ENCODE measurements at places on chromosomes 12 and 14.

GRCh38 chr14:55129086-55129427, at the start of gene LGALS3:
LGALS3 (plus strand) TSS chr14:55129252; CDS start chr14:55137374, 8,122 bp downstream.
- ATAC-seq = peak; percentile 66

- ATAC-seq = no peak
These were observed 20.6 kb upstream of the BDKRB1 start for GRCh38 chr14:96235426-96235825.

DNA sequence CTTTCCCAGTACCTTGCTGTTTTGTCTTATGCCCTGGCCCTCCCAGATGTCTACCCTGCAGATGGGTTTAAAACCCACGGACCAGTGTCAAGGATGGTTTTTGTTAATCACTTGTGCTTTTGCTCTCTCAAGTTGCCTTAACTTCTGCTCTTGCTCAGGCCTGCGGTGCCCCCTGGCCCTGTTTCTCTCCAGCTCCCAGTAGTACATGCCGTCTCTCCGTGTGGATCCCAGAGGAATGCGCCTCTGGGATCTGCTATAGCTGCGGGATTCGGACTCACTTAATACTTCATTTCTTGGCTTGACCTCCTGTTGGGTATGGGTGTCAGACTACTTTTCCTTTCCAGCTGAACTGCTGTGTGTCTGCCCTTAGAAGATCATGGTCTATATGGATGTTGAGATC, 14.5 kb downstream of the PLEKHG3 start:
- ATAC-seq = no peak

- no peak for ATAC-seq
These were observed 8.7 kb upstream of the BHLHE41 start for GRCh38 chr12:26133521-26133920.

DNA sequence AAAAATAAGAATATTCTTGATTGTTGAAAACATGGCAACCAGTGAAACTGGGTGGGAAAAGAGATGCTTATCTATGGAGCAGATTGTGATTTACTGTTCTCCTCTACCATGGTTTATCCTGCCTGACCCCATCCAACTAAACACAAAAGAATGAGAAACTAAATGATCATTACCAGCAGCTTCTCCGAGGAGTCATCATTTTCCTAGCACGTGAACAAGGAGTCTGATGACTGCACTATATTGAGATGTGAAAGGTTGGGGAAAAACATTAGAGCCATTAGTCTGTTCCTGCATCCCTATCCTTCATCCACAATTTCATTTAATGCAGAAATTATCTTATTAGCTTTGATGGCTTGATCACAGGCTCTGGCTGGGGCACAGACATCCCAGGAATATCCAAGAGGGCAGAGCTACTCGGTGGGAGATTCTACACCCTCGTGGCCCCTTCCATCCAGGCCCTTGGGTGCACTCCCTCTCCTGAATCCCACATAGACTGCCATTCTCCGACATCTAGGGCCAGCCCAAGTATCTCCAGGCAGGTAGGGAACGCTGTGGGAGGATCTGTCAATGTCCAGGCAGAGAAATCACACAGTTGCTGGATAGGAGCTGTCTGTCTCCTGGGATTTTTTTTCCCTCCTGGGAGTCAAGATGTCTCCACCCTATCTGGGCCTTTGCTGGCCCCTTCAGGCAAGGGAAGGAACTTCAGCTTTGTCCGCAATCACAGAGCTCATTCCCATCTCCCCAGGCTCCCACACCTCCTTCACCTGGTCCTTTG, 43.3 kb upstream of the DHRS4 start:
- ATAC-seq = no peak

- no peak for ATAC-seq
These were observed 112.3 kb downstream of the ZFP36L1 start for GRCh38 chr14:68680541-68681051.

GRCh38 chr14:81303258-81303935, 82.6 kb upstream of the GTF2A1 start:
- ATAC-seq = peak; percentile 83

DNA sequence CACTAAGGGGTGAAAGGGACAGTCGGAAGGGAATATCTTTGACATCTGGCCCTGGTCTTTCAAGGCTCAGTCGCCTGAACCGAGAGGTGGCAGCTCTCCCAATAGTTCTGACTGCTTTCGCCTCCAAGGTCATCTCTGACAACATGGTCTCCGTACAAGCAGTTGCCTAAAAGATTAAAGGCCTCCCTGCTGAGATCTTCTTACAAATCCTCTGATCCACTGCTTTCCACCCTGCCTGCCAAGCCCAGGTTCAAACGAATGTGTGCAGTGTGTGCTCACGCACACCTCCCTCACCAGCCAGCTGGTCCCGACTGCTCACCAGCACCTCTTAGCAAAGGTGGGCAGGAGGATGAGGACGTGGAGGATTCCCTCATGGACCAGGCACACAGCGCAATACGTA, 10.4 kb downstream of the B4GALNT3 start:
- ATAC-seq = no peak

DNA sequence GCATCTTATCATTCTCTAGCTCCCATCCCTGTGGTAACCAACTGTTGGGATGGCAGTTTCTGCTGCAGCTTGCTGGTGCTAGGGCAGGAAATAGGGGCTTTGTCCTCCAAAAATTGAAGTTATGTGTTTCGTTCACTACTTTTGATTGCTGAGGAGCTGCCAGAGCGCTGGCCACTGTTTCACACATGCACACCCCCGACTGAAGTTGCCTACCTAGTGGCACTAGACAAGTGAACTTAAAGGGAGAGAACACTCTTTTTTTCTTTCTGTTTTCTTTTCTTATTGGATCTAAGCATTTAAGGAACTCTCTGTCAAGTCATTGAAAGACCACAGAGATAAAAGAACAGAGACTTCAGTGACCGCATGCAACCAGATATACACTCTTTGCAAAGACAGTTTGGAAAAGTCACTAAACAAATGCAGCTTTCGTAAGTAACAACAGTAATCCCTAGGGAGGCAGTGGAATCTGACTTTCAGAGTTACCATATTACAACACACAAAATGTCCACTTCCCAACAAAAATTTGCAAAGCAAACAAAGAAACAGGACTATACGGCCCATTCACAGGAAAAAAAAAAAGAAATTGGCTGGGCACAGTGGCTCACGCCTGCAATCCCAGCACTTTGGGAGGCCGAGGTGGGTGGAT, 12.0 kb downstream of the TFCP2 start:
- ATAC-seq = no peak

DNA sequence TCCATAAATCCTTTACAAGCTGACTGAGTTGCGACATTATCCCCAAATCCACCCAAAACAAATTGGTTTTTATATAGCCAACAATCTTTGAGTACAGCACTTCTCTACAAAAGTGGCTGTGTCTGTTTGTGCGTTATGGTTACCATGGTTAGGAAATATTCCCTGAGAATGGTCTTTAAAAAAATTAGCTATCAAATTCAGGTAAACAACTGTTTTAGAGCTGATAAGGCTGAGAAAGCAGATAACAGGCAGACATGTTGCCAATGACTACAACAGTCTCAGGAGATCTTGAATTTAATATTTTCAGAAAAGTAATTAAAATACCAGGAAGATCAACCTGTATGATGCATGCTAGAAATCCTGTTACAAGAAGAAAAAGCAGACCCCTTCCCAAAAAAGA, 248.0 kb downstream of the RASSF9 start:
- no peak for ATAC-seq

GRCh38 chr12:39412210-39412609, 30.7 kb downstream of the KIF21A start:
- no peak for ATAC-seq

DNA sequence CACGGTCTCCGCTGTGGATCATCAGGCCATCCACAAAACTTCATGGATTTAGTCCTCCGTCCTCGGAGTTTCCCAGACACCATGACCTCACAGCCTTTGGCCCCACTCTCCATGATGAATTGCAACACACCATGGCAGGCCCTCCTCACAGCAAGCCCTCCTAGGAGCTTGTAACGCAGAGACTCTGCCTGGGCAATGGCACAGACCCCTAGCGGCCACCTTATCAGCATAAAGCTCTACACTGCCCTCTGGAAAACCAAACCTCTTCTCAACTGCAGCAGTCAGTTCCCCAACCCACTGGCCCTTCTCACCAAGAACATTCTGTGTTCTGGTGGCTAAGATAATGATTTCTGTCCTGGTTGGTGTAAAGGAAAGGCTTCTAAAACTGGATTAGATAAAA, 238.4 kb upstream of the USP15 start:
- no peak for ATAC-seq

DNA sequence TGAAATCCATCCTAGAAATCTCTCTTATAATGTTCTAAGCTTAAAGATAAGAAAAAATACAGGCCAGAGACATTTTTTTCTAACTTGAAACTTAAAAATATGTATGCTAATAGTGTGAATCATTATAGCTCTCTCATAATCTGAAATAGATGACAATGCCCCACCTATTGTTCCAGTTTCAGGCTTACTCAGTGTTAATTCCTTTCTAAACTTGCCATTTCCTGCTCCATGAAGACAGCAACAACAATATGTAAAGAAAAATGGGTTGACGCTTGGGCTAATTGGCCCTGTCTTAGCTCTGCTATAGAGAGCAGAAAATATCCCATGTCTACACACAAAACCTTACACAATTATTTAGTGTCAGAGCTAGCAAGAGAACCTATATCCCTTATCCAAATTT, 37.1 kb downstream of the LMO3 start:
- no peak for ATAC-seq

DNA sequence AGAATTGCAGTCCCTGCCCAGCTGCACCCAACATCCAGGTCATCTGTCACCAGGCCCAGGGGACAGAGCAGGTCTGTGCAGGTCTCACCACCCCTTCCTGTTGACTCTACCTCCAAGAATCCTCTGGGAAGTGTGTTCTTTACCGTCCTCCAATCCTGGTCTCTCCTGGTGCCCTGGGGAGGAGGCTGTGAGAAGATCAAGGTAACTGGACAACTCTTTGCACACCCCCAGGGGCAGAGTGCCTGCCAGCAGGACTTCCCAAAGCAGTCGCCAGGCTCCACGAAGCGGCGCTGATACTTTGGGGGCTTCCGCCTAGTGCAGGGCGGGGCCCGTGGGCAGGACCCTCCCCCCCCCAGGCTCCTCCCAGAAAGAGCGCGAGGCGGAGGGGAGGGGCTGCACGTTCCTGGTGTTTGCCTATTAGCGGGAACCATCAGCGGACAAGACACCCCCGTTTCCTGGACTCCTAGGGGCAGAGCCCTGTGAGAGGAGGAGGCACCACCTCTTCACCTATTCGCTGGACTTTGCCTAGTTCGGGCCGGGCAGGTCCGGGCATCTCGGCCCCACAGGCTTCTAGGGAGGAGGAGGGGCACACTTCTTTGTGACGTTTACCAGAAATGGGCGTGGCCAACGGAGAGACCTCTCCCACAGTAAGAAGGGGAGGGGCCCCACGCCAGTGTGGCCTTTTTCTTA, 918.0 kb downstream of the AACS start:
- ATAC-seq = no peak

GRCh38 chr12:42819846-42820245, 230.3 kb upstream of the PRICKLE1 start:
- no peak for ATAC-seq

DNA sequence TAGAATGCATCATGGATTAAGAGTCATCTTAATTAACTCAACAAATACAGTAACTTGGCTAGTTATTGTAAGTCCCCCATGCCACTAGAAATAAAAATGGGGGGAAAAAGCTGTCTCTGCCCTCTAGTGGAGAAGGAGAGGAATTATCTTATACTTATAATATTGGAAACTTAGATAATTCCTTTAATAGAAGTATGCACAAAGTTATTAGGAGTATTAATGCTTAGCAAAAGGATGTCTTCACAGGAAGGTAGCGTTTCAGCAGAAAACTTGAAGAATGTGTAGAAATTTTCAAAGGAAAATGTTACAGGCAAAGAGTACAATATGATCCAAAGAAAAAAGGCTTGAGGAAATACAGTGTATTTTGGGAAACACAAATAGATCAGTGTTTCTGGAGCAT, 19.8 kb downstream of the OR5AU1 start:
- no peak for ATAC-seq

DNA sequence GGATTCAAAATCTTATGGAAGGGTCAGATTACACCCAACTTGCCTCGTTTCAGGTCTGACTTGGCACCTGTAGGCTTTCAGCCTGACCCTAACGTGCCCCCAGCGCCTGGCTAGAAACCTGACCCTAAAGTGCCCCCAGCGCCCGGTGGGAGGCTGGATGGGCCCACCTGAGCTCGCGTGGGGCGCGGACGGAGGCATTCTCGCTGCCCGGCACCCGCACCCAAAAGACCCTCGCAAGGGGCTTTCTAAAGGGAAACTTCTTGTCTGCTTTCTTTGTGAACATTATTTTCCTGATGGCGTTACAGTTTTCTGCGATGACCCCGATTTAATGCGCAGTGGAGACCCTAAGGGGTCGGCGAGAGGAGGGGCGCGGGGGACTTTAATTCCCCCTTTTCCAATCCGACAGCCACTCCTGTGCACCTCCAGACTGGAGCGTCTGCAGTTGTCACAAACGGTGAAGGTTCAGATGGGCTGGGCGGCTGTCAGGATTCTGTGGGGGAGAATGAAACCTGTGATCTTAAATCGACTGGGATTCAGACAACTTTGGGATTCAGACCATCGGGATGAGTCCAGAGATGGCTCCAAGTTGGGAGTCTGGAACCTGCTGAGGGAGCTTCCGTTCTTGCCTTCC, 751 bp upstream of the HRK start:
- ATAC-seq = no peak

GRCh38 chr12:126095748-126096510, 1030.7 kb downstream of the AACS start:
- no peak for ATAC-seq

DNA sequence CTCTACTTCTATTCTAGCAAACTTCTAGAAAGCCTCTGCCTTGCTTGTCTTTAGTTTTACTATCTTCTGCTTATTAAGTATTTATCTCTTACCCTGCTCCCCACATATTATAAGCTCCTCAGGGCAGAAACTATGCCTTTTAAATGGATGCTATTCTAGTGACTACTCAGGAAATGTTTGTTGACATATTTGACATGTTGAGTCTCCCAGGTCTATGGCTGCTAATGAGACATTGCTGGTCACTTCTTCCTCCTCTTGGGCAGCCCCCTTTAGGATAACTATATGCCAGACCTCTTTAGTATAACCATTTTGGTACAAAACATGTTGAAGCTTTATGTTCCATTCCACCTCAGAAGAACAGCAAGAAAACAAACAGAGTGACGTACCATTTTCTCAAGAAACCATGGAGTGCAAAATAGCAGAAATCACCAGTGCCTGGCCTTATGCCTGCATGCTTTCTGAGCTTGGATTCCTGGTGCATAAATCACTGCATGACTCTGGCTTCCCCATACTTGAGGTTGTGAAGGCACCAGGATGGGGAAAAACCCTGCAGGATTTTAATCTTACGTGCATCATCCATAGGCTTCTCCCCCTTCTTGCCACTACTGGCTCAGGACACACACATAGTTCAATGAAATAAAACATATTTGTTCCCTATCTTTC, 202.6 kb downstream of the TMX1 start:
- ATAC-seq = no peak
